ENCODE measurements at places on chromosomes 4 and X. TPM values are rescaled to one million over a fixed set of nuclear protein-coding genes. Genes with fewer than 3 reads are reported as not detected.
A peak's percentile ranks its signal among the peaks of the same experiment; 100 is the strongest.

KLHL4 gene
- 23.8 TPM for total RNA-seq

GRCh38 chr4:17618926-17619325 is 4.5 kb downstream of the MED28 start:
- no peak for DNase-seq

GPC4 gene
- total RNA-seq: 16.9 TPM

DNA sequence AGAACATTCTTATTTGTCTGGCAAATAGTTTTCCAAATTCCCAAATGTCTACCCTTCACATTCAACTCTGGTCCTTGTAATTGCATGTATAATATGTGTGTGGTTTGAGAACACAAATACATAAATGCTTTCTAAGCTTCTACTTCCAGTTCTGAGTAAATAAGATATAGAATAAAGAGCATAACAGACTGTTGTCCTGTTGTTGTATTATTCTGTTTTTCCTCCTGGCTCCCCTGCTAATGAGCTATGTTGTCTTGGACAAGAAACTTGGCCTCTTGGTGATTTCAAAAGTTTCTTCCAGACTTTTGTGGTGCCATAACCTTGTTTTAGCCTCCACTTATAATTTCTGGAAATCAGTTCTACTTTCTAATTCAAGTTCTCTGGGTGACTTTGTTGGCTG is 75.3 kb upstream of the USP38 start:
- no peak for DNase-seq

DNA sequence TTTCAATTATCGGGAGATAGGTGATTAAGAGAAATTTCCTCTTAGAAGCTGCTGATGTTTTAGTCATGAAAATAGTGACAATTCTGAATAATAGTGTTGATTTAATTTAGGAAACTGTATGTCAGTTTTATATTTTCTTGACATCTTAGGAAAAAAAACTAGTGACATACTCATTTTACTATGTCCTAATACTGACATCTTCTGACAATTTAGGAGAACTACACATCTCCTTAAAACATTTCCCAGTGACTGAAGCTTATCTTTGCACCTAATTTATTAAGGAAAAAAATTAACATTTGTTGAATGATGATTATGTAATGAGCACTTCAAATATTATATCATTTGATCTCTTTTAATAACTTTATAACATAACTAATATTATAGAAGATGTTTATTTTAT is 42.0 kb upstream of the RBMXL3 start:
- no peak for DNase-seq

GRCh38 chr4:121358473-121358872 is 22.3 kb downstream of the QRFPR start:
- DNase-seq: no peak

DNA sequence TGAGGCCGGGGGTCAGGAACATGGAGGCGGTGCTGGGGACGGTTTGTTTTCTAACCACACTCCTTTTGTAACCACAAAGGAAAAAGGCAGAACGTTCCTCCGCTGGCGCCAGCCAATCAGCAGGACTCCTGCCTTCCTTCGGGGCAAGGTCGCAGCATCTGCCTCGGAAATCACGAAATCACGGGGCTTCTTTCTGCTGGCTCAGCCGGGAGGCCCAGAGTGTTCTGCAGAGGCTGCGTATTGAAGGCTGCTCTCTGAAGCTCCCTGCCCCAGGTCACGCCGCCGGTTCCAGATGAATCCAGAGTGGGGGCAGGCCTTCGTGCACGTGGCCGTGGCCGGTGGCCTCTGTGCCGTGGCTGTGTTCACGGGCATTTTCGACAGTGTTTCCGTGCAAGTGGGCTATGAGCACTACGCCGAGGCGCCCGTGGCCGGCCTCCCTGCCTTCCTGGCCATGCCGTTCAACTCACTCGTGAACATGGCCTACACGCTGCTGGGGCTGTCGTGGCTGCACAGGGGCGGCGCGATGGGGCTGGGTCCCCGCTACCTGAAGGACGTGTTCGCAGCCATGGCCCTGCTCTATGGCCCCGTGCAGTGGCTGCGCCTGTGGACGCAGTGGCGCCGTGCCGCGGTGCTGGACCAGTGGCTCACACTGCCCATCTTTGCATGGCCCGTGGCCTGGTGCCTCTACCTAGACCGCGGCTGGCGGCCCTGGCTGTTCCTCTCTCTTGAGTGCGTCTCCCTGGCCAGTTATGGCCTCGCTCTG is 9.4 kb downstream of the TMEM187 start:
- DNase-seq: no peak

FAM193A gene
- total RNA-seq: 18.7 TPM

GRCh38 chr4:153348006-153348405 is 3.5 kb downstream of the MND1 start:
- no peak for DNase-seq

GRCh38 chr4:113260688-113261087 is 211.2 kb downstream of the ANK2 start:
- DNase-seq: no peak

- no peak for DNase-seq
These were observed 71.0 kb downstream of the USP46 start for GRCh38 chr4:52588097-52588496.

- DNase-seq: no peak
These were observed 3.2 kb downstream of the CASP3 start for GRCh38 chr4:184645904-184646610.

DNA sequence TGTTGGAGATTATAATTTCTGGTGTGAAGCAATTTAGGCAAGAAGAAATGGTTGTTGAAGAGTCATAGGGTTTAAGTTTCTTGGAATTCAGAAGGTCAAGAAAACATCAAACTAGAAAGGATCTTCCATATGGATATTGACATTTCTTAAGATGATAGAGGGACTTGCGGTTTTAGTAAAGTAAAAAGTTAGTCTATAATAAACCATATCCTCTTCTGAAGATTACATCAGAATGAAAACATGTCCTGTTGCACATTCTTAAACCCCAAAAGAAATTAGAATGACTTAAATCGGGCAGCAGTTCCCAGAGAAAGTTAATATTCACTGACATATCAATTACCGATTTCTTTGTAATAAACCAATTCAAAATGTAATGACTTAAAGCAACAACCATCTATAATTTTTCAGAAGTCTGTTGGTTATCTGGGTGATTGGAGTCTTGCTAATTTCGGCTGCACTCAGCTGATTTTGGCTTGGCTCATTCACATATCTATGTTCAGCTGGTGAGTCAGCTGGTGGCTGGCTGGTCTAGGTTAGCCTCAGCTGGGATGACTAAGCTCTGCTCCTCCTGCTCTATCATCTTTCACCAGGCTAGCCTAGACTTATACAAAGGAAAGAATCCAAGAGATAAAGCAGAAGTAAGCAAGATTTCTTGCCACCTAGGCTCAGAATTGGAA is 24.4 kb upstream of the DYNLT3 start:
- no peak for DNase-seq

DNA sequence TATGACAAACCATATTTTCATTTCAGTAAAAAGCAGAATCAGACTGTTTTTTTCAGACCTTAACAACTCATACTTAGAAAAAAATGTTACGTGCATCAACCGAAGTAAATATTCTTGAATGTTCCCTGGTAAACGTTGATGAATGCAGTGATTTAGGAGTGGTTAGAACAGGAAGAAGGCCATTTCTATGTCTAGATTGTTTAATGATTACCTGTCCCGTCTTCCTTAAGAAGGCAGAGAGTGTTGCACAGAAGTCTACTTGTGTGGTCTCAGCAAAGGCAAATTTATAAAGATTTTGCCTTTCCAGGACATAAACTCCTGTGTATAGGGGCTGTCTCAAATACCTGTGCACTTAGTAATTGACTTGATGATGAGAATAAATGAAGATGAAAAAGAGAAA is 134.5 kb downstream of the MGST2 start:
- DNase-seq: no peak

DNA sequence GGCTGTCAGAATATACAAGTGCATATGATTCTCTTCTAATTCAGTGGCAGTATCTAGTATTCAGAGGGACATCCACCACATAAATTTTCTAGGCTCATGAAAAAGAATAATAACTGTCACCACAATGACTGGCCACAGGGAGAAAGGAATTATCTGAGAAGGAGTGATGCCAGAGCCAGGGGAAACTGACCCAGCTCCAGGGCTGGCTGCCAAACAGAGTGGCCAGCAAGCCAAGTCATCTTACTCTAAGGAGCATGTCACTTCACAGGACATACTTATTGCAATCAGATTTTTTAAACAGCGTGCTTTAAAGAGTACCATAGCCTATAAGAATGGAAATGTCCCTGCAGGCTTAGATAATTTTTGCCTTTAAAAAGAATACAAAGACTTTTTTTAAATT is 5.8 kb upstream of the SEPTIN11 start:
- no peak for DNase-seq

GRCh38 chrX:44012484-44013096 is 39.4 kb upstream of the NDP start:
- no peak for DNase-seq

FGF13 gene
- total RNA-seq: 59.1 TPM

DSPP gene
- total RNA-seq: not detected

- DNase-seq: peak; percentile 52
These were observed 112.8 kb upstream of the ATXN3L start for GRCh38 chrX:13432414-13433297.

CSN2 gene
- not detected for total RNA-seq

DNA sequence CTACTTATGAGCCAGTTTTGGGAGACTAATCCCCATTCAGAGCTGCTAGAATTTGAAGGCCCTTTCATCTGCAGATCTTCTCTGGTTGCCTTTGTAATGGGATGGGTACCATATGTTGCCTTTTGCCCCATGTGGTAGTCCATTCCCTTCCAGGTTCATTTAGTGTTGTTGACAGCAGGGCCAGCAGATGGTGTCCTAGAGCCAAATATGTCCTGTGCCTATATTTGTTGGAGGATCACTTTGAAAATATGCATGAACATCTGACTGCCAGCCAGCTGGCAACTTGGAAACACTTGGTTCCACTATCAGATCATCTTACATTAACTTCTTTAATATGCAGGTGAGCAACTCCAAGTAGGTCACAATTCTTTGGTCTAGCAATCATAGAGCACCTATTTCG is 30.4 kb downstream of the CFAP299 start:
- DNase-seq: peak; percentile 6

- no peak for DNase-seq
These were observed 10.7 kb upstream of the WDR17 start for GRCh38 chr4:176054942-176055341.

DNA sequence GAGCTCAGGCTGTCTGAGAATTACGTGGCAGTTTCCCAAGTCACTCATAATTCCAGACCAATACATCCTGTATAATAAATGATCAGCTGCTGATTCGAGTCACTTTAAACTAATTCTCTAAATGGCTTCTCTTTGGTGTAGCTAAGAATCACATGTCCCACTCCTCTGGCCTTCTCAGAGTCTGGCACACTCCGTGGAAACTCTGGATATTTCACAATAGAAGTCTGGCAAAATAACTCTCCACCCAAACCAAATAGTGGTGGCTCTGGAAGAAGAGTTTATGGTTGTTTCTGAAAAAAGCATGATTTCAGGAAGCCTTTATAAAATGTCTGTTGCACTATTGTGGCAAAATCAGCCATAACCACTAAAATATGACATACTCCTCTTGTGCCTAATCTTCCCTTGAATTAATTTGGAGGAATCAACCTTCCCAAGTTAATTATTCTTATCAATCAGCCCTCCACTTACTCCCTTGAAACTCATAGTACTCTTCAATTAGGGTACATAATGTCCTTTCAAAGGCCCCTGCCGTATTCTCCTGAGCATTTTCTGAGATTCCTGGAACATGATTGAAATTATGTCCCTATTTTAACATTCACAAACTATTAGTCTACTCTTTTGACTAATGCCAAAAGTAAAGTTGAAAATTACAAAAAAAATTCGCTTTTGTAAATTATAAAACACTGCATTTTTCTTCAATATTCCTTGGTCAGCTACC is 991.6 kb downstream of the FAT4 start:
- DNase-seq: no peak

PABPC5 gene
- 11.9 TPM for total RNA-seq

GRCh38 chrX:69103539-69103938 is 61.7 kb downstream of the PJA1 start:
- DNase-seq: no peak

- DNase-seq: no peak
These were observed 1.2 kb upstream of the NMU start for GRCh38 chr4:55637272-55637820.

- no peak for DNase-seq
These were observed 1.1 kb downstream of the HCFC1 start for GRCh38 chrX:153970357-153971123.

DNA sequence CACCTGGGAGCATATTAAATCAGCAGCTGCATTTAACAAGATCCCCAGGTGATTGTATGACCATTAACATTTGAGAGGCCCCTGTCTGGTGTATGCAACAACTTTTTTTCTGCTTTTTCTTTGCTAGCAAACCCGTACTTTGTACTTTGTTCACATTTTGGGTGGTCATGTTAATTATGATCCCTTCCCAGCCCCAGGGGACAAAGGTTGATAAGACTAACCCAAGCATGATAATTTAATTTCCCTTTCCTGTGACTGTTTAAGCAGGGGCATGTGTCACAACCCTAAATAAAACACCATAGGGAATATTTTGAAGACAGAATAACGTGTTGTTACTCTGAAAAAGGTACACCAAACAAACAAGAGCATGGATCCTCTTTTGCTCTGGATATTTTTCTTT is 332.0 kb downstream of the PCDH18 start:
- DNase-seq: no peak

SH3RF1 gene
- 11.1 TPM for total RNA-seq

DNA sequence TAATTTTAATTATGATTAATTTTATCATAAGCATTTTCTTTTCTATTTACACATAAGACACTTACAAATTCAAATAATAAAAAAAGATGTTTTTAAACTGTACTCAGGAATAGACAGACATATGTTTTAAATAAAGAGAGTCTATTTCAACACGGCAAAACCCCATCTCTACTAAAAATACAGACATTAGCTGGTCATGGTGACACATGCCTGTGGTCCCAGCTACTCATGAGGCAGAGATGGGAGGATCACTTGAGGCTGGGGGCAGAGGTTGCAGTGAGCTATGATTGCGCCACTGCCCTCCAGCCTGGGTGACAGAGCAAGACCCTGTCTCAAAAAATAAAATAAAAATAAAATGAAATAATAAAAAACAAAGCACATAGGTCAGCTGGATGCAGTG is 14.8 kb downstream of the FAM9B start:
- no peak for DNase-seq

DNA sequence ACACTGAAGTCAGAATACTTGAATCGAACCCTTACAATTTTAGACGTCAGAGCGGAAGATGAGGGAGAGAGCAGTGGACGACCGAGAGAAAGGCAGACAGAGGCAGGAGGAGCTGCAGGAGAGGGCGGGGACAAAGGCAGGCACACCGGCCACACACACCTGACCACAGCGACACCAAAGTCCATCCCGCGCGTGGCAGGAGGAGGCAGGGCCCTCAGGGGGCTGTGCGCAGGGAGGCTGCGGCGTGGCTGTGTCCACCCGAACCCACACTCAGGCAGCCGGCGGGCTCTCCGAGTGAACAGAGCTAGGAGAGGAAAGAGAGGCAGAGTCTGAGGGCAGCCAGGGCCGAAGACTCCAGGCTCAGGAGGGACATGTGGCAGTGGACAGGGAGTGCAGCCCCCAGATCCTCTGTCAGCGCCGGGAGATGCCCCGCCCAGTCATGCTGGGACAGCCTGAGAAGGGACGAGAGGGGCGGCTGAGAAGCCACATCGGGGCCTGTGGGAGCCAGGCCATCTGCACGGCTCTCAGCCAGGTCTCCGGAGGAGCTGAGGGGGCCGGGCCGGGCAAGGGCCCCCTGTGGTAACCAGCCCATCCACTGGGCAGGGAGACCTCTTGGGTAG is 20.1 kb downstream of the GAK start:
- no peak for DNase-seq

DGKK gene
- total RNA-seq: 0.53 TPM

- no peak for DNase-seq
These were observed 43.9 kb upstream of the MTMR1 start for GRCh38 chrX:150649096-150649870.

- DNase-seq: no peak
These were observed 185.5 kb downstream of the RAB28 start for GRCh38 chr4:13298655-13299054.

All from urinary bladder (tissue), 4 donors.